ENCODE measurements at places on chromosomes 1 and 21.

- no peak for DNase-seq
These were observed 275.4 kb upstream of the SGIP1 start for GRCh38 chr1:66258404-66259105.

DNA sequence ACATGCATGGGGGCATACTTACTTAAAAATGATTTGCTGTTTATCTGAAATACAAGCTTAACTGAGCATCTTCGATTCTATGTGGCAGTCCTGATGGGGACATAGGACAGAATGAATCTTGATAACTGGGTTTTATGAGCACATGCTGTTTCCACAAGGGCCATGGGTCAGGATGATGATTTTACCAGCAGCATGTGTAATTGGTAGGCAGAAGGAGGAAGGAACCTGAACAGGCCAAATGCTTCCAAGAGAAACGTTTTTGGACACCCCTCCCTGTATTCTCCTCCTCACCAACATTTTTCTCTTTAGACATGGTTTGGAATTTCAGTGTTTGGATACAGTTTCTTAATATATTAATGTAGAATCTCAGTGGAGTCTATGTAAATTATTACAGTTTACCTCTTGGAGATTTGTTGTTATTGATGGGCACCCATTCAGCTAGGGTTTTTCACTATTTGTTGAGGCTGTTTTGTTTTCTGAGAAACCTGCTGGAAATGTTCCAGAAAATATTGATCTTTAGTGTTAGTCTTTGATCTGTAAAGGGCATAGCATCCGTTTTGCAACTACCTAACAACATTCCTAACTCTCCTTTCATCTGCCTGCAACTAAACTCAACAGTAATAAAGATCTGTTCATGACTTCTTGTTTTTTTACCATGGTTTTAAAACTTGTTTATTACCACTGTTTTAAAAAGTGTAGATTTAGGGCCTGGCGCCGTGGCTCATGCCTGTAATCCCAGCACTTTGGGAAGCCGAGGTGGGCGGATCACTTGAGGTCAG, 42.0 kb downstream of the TBCE start:
- no peak for DNase-seq

DNA sequence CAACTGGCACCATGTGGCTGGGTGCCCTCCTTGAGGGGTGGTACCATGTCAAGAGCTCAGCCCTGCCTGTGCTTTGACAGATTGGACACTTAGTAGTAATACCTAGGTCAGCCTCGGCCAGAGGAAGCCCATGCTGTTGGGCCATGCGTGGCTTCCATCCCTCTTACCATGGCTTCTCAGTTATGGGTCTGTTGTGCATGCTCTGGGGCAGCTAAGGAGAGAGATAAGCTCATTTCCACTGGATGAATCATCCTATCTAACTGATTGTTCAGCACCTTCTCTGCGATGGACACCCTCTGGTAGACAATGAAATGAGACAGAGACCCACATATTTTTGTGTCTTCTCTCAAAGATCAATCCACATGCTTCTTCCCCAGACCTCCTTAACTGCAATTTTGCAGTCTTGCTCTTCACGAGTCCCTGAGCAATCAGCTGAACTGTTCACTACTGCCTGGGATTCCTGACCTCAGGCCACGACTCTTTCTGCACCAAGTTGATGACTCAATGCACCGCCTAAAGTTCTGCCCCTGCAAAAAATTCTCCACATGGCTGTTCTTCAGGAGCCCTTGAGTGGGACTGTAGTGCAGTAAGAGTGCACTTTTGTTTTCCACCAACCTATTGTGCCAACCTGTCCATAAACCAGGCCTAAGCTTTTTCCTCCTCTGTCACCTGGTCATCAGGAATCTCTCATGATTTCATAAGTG, 6.9 kb upstream of the TRIM62 start:
- DNase-seq, result no peak

GRCh38 chr1:202270871-202271326, 70.8 kb downstream of the UBE2T start:
- DNase-seq, result no peak

DNA sequence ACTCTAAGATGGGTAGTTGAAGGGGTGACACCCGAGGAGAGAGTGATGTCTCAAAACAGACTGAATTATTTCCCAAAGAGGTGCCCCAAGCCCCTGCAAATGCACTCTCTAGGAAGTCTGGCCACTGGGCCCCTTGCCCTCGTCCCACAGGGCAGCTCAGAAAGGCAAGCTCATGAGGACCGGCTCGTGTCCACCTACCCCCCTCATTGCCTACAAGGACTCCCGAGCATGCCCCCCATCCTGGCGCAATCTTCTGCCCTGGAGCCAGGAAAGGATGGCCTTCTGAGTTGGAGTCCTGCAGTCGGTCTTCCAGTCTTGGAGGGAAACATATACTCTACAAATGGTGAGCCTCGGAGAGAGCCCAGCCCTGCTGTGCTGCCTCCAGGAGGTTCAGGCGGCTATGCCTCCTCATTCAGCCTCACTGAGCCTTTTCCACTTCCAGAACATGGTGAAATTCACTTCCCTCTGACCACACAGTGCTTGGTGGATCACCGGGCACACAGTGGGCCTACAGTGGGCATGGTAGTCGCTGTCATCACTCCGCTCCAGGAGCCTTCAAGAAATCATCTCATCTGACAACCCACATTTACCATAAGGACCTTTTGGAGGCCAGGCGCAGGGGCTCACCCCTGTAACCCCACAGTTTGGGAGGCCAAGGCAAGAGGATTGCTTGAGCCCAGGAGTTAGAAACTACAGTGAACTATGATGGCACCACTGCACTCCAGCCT, 5.8 kb upstream of the WNT3A start:
- DNase-seq, result no peak

Data from Caki2 (cell line).